ENCODE measurements at places on chromosomes 2 and 18.

DNA sequence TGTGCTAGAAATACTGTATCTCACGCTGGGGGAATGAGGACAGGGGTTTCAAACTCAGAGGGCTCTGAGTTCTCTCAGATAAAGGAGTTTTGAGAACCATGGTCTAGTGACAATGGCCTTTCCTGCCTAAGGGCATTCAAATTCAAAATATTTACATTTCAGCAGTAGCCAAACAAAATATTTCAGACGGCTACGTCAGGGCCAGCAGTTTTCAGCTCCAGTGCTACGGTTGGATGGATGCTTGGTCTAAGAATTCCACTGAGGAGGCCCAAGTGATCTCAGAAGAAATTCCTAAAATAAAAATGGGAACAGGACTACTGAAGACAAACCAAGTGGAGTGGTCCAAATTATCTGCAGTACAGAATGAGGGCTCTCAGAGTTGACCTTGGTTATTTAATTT, 41.1 kb upstream of the SCG2 start:
- no peak for DNase-seq

GRCh38 chr18:41973983-41974382, 18.9 kb downstream of the PIK3C3 start:
- DNase-seq, result no peak

GRCh38 chr2:13558368-13558767, 841.6 kb downstream of the TRIB2 start:
- DNase-seq, result no peak

DNA sequence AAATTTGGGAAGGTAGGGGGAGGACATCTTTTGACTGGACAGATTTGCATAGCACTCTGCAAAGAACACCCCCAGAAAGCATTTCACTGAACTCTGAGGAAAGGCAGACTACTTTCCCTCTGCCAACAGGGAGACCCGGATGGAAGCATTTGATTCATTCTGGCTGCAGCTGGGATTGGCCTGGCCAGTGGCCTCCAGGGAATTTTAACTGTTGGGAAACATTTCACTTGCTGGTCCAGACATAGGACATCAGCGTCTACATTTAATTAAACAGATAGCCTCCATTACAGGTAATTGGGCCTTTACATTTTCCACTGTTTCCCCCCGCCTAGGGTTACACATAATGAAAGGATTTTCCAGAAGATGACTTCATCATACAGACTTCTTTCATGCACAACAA, 92.8 kb downstream of the MARCHF4 start:
- DNase-seq, result no peak

DNA sequence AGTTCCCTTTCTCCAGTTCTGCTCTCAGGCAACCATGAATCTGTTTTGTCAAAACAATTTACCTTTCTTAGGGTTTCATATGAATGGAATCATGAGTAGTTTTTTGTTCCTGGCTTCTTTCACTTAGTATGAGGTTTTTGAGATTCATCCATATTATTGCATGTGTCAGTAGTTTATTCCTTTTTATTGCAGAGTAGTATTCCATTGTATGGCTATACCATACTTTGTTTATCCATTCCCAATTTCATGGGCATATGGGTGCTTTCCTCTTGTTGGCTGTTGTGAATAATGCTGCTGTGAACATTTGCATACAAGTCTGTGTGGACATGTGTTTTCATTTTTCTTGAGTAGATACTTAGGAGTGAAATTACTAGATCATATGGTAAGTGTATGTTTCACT, 46.0 kb downstream of the SANBR start:
- no peak for DNase-seq

DNA sequence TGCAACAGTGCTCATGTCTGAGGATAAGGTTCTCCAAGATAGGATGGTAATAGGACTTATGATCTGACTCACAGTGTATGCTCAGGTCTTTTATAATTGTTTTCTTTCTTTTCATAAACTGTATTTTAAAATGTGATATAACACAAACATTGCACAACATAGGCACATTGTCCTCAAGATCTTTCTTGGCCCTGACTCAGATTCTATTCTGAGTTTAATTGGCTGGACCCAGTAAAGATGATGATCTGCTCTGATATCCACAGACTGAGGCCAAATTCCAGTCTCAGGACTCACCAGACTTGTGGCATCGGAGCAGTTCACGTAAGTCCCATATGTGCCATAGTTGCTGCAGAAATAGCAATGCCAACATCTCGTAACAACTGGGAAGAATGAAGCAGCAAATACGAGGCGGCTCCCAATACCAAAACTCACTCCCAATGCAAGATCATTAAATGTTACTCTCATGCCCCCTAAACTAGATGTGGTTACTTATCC, 448.9 kb upstream of the SLC14A2 start:
- DNase-seq, result no peak

Measured in suprapubic skin (tissue), 4 donors.